A172 (cell line): ENCODE measurements at places on chromosomes 16 and 17. TPM values are rescaled to one million over a fixed set of nuclear protein-coding genes. Genes with fewer than 3 reads are reported as not detected.

The KRT20 gene
- not detected in 2 replicates for total RNA-seq

The ALOX15B gene
- total RNA-seq = 0.14 TPM in 1 of 2 replicates, not detected in the other

The SPNS3 gene
- total RNA-seq = 1.1 and 1.8 TPM in 2 replicates

The HOXB7 gene
- 22.4 and 24.7 TPM in 2 replicates for total RNA-seq

GRCh38 chr16:72384651-72385050 is 212.7 kb upstream of the PMFBP1 start:
- DNase-seq = no peak

DNA sequence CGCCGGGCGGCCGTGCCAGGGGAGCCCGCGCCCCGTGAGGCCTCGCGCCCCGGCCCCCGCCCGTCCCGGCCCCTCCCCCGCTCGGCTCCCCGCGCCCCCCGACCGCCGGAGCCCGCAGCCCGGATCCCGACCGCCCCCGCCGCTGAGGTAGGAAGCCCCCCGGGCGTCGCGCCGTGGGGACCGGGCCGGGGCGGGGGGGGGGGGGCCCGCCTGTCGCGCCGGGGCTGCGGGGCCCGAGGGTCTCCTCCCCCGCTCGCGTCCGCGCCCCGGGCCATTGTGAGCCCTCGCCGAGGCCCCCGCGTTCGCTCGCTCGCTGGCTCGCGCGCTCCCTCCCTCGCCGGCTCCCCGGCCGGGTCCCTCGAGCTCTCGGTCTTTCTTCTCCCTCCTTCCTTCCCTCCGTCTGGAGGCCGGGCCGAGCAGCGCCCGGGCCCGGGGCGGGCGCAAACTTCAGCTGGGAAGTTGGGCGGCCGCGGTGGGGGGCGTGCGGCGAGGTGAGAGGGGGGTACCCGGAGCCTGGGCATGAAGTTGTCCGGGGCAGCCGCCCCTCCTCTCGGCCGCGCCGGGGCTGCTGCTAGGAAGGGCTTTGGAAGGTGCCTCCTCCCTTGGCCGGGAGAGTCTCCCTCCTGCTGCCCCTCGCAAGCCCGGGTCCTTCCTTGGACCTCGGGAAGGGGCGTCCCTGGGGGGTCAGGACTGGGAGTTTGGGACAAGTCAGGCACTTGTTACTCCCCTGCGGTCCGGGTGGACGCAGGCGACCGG is 419 bp downstream of the GLIS2 start:
- DNase-seq = no peak

GRCh38 chr17:7654832-7655540 is 4.3 kb downstream of the ATP1B2 start:
- no peak for DNase-seq

- peak; percentile 62 for DNase-seq
Observed at GRCh38 chr17:28494445-28495188, 11.5 kb upstream of the FOXN1 start.

DNA sequence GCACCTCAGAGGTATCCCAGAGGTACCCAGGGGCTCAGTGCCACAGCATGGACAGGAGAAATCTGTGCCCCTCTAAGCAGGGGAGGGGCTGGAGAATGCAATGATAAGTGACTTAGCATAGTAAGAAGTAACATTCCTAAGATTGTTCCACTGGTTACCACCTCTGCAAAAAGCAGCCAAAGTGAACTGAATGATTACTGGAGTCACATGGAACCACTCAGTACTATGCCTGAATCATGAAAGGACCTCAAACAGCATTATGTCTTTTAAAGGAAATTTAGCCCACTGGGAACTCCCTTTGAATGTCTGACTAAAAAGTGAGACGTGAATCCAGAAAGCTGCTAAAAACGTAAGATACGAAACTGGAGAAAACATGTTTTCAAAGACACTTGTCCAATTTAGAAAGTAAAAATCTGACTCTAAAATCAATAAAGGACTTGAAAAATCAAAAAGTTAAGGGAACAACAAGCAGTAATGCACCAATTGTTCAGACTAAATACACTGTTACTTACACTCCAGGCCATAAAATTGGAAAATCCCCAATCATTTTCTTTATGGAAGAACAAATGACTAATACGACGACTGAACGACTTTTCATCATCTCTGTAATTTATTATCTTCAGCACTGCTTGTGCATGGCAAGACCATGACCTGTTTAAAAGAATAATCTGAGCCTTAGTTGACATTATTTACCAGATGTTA is 38.6 kb downstream of the LITAFD start:
- no peak for DNase-seq

GRCh38 chr17:77508047-77508715 is 367.4 kb downstream of the SEC14L1 start:
- DNase-seq = no peak

DNA sequence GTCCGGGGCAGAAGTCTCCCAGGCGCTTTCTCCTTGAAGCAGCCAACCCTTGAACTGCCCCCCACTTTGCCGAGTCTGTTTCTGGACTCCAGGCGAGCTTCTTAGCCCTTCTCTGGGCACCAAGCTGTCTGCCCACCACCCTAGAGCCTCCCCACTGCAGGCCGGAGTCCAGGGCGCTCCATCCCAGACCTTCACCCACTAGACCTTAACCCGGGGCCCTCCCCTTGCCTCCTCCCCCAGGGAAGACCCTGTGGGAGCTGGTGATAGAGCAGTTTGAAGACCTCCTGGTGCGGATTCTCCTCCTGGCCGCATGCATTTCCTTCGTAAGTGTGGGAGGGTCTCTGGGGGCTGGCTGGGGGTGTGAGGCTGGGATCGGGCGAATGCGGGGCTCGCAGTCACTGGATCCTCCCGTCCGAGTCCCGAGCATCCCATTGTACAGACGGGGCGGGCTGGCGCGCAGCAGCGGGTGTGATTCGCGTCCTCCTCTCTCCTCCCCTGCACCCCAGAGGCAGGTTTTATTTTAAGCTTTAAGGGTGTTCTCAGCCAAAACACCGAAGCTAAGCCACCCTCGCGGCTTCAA is 1.1 kb downstream of the ATP2A1 start:
- peak; percentile 14 for DNase-seq

GRCh38 chr16:66677836-66678235 is 18.7 kb downstream of the CMTM4 start:
- no peak for DNase-seq

GRCh38 chr16:73196670-73197069 is 148.7 kb upstream of the ZFHX3 start:
- peak; percentile 69 for DNase-seq

DNA sequence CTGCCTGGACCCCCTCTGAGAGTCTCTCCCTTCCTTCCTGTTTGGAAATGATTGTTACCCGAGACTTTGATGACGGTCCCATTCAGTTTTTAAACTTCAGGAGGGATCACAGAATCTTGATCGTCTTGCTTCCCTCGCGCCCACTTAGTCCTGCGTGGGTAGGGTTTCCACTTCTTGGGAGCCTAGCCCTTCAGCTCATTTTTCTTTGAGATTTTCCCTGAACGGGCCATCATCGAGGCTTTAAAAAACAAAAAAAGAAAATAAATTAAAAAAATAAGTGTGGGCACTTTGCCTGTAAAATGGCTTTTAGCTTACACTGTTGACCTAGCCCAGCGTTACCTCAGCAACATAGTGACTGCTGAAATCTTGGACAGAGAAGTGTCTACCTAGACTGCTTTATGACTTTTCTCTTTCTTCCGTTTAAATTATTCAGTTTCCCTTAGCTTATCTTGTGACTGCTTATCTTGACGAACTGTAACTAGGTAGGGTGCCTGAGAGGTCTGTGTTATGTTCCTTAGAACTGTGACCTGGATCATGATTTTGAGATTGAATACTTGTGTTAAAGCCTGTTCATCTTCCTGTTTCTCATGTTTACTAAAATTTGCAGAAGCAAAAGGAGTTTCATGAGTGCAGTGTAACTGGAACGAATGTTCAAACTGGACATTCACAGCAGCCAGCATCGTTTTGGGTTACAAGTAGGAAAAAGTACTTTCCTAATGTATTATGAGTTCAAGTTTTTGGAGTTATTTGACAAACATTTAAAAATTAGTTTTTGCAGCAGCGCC is 874 bp downstream of the WWP2 start:
- DNase-seq = peak; percentile 35
